Naive thymus-derived CD8-positive, alpha-beta T cell (primary cell): ENCODE measurements at places on chromosomes 11 and 22.

- no peak for DNase-seq
Measured at GRCh38 chr11:95262994-95263765, 32.2 kb upstream of the SESN3 start.

GRCh38 chr11:9459667-9460321 lies 1.0 kb upstream of the ZNF143 start:
- no peak for DNase-seq

DNA sequence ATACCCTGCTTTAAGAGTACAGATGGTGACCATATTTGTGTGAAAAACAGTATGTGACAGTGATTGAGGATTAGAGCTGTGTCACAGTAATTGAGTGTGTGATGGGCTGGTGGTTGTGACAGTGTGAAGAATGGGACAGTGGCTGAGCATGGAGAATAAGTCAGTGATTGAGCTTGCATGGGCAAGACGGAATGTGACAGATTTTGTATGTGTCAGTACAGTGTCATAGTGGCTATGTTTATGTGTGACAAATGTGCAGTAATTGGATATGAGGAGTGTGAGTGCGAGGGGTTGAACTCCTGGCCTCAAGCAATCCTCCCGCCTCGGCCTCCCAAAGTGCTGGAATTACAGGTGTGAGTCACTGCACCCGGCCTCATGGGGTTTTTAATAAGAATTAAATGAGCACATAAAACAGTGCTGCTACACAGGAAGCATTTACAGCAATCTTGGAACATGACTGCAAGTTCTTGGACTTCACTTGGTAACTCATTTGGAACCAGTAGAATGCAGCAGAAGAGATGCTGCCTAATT lies 583 bp upstream of the RRAS2 start:
- DNase-seq = no peak

- DNase-seq = no peak
Measured at GRCh38 chr11:1943977-1944376, 3.2 kb upstream of the MRPL23 start.

DNA sequence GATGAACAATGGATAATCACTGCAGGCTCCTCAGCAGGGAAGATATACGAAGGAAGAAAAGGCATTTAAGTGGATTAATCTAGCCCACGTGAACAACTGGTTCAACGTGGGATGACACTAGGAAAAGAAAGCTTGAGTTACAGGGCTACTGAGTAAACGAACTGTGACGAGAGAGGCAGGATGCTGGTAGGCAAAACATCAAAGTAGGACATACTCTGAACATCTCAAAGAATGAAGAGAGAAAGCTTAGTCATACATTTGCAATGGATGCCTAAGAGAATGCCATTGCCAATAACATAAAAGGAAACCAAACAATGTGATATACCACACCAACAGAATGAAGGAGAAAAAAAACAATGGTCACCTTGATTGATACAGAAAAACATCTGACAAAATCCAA lies 12.9 kb downstream of the USP28 start:
- no peak for DNase-seq

GRCh38 chr11:85844439-85845123 lies 10.6 kb upstream of the CCDC83 start:
- DNase-seq = no peak

GRCh38 chr22:50398831-50399648 lies 55.9 kb downstream of the PPP6R2 start:
- no peak for DNase-seq

GRCh38 chr22:38706901-38707195 lies 1.1 kb downstream of the GTPBP1 start:
- DNase-seq = no peak
